ENCODE measurements at places on chromosomes 4 and X.

- no peak for DNase-seq
These were observed 886 bp upstream of the WWC2 start for GRCh38 chr4:183098019-183098722.

GRCh38 chrX:110410603-110411002, 52.0 kb downstream of the RTL9 start:
- DNase-seq = no peak

DNA sequence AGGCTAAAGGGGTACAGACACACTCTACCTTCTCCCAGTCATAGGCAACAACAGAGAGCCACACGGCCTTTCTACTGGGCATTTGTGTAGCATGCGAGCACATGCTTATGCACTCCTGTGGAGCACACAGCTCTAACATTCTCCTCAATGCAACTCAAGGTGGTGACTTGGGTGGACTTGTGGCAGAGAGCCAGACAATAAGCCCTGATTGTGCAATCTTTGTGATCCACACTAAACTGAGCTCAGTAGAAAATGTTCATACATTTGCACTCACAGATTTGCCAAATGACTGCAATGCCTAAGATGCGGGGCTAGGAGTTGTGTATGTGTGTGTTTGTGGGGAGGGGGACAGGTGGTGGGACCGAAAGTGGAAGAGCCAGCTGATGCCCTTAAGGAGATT, 31.4 kb upstream of the SETD7 start:
- DNase-seq = no peak

DNA sequence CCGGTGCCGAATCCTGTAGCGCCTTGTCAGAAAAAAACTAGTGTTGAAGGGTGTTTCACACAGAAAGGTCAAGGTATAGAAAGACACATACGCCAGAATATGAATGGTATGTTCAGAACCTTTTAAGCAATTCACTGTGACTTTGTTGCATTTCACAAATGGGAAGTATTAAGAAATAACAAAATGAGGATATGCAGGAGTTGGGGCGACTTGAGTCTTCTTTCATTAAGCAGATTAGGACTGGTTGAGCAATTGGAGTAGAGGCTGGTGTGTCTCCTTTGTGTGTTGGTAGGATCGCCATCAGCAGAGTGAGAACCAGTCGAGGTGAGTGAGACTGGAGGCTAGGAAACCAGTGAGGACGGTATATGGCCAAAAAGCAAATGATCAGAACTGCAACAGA, 1454.5 kb upstream of the TENM3 start:
- no peak for DNase-seq

DNA sequence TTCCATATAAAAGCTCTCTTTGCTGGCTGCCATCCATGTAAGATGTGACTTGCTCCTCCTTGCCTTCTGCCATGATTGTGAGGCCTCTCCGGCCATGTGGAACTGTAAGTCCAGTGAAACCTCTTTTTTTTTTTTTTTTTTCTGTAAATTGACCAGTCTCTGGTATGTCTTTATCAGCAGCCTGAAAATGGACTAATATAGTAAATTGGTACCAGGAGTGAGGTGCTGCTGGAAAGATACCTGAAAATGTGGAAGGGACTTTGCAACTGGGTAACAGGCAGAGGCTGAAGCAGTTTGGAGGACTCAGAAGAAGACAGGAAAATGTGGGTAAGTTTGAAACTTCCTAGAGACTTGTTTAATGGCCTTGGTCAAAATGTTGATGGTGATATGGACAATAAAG, 124.3 kb upstream of the AADAT start:
- no peak for DNase-seq

DNA sequence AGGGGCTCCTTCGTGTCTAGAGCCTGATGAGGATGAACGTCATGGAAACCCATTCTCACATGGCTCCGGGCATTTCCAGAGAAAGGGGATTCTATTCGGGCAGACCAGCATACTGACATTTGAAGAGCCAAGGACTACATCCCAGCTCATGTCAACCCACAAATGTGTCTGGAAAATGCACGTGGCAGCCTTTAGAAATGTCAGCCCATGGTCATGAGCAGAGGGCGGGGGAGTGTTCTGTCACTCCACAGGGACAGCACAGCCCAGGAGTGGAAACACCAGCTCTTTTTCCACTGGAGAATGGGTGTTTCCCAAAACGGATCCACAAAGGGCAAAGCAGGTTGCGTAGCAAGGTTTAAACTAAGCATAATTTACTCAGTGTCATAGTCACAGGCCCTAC, 207.0 kb downstream of the BCOR start:
- DNase-seq = no peak

- DNase-seq = no peak
These were observed 186.6 kb downstream of the SOX3 start for GRCh38 chrX:140318296-140318695.

DNA sequence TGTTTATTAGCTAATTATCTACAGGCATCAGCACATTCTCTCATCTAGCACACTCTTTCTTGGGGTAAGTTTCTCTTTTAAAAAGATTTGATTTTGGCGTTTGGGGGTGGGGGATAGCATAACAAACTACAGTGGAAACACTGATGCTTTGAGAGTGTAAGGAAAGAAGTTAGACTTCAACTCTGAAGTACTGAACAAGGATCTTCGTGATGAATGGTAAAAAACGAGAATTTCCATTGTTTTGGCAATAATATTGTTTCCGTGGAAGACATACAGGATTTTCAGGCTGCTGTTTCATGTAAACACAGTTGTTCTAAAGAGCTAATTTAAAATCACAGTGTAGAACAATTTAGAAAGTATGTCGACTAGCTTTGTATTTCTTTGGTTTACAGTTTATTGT, 451 bp downstream of the LPAR4 start:
- no peak for DNase-seq

- no peak for DNase-seq
These were observed 260.1 kb upstream of the EDNRA start for GRCh38 chr4:147220833-147221232.

- no peak for DNase-seq
These were observed 995.7 kb upstream of the PRKX start for GRCh38 chrX:4708970-4709760.

DNA sequence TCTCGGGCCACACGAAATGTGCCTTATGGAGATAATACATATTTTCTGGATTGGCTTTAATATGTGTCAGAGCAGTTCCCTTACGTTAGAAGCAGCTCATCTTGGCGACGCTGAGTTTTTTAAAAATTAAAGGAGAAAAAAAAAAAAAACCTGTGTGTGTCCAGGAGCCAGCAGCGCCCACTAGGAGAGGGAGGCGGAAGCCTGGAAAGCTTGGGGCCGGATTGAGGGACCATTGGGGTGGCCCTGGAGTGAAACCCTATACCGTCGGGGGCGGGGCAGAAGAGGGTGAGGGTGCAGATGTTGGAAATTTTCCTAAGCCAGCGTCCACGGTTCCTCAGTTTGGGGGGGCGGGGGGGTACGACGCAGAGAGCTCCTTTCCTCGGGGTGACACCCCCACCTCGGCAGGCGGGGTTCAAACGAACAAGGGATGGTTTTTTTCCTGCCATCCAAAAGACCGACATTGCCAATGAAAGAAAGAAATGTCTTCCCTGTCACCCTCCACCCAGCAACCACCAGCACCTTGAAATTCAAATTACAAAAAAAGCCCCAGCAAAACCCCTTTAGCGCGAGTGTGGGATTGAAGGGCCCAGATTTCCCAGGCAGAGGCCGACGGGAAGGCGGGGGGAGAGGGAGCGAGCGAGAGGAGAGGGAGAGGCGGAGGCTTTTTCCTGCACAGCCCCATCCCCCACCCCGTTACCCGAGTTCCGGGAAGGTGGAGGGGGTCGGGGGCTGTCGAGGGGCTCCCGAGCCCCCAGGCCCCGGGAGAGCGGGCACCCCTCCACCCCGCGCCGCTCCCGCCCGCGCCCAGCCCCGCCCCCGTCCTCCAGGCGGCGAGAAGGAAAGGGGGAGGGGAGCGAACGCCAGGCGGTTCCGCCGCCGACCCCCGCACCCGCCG, 859 bp downstream of the SMARCA1 start:
- peak; percentile 44 for DNase-seq

DNA sequence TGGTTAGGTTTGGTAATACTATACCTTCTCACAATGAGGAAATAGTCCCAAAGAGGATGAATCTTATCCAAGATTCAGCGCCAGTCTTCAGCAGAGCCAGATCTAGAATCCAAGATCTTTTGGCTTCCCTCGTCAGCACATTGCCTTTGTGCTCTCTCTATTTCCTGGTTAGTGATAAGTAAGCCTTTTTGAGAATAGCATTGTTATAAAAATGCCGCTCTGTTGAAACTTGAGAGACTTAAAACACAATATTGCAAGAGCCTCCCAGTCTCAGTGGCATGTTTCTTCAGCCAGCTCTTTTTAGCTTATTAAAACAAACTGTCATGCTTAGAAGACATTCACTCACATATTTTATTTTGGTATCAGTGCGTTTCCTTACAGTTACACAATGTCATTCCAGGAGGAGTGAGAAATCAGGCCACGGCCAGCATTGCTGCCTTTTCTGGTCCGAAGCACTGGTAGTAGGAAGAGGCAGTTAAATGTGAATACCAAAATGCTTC, 141.4 kb downstream of the KLHL8 start:
- no peak for DNase-seq

DNA sequence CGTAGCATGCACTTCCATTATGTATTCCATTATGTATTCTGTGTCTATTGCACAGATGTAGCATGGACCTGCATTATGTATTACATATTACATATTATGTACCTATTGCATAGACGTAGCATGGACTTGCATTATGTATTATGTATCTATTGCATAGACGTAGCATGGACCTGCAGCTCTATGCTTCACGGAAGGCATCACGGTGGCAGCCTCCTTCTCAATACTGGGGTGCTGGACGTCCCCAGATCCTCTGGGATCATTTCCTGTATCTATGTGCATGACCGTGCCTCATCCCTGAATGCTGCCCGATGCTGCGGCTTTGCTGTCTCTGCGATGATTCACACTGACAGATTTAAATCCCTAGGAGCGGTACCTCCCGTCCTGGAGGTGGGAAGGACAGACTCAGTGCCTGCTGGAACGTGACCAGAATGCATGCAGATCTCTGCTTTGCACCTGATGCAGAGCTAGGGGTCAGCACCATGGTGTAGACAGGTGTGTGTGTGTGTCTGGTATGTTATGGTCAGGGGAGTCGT, 317.5 kb downstream of the DHRSX start:
- DNase-seq = no peak

DNA sequence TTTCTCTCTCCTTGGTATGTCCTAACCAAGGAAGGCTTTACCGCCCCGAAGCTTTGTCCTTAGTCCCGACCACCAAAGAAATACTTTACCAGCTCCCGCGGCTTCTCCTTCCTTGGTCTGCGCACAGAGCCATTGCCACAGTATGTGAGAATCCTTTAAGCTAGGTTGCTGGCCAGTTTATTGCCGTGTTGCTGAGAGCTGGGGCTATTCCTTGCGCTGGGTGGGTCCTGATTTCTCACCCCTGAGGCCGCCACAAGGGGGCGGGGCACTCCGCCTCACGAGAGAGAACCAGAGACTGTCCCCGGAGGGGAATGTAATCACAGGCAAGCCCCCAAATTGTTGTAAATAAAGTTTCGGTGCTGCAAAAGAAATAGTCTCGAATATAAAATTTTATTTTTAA, 331.0 kb upstream of the PCDH10 start:
- DNase-seq = no peak

DNA sequence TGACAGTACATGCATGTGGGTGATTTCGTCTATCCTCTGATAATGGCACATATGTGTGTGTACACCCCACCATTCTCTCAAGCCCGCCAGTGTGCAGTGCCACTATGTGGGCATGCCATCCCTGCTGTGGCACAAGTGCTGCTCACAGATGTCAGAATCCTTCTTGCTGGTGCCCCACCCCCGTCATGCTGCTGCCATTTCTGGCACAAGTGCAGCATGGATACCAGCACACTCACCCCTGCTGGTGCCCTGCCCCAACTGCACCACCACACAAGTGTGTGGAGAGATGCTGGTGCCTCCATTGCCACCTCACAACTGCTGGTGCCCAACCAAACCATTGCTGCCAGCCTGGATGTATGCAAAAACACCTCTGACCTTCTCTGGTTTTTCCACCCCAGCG, 1133.8 kb downstream of the TECRL start:
- DNase-seq = no peak

DNA sequence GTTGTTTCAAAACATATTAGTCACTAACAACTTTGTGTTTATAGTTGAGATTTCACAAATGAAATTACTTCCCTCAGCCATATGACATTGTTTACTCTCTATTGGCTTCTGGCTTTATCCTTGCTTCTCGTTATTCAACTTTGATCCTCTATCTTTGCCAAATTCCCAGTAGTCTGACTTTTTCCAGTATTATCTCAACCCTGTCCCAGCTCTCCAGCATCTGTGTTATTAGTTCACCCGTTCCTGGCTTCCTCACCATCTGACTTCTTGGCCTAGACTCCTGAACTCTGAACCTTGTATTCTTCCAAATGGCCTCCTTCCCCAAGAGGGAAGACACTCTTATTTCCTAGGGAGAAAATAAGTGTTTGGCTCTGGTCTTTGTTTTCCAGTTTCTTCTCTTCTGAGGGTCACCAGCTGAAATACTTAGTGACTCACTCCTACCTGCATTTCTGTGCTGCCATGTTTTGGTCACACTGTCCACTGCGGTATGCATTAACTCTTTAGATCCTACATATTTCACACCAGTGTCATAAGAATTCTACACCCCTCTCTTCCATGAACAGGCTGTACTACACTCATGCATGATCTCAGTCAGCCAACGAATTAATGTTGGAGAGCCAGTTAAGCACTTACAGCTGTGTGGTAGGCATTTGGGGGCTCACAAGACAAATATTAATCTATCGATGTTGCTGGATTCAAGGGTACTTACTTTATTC, 17.0 kb upstream of the ARHGAP24 start:
- DNase-seq = no peak

- no peak for DNase-seq
These were observed 17.7 kb upstream of the GRIPAP1 start for GRCh38 chrX:49019599-49020249.

GRCh38 chr4:38056011-38056685, 96.0 kb downstream of the PTTG2 start:
- no peak for DNase-seq

GRCh38 chrX:20432048-20432447, 165.3 kb upstream of the RPS6KA3 start:
- no peak for DNase-seq

- no peak for DNase-seq
These were observed 2.6 kb downstream of the INTS6L start for GRCh38 chrX:135522878-135523693.

DNA sequence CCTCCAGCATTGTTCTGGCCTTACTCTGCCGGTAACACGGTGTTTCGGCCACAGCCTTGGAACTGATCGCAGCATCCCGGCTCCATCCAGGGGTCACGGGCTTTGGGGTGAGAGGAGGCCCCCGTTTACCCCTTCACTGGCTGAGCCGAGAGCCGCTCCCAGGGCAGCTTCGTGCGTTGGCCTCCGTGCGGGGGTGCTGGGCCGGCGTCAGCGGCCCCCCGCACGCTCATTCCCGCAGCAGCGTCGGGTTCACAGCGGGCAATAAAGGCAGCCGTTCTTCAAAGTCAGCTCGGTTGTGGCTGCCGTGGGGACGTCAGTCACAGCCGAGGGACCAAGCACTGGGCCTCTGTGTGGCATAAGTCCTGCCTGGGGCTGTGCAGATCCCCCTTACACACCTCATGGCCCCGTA, 25.3 kb upstream of the PLCXD1 start:
- no peak for DNase-seq

- DNase-seq = no peak
These were observed 21.2 kb upstream of the SLC7A11 start for GRCh38 chr4:138263247-138263816.

GRCh38 chr4:7772711-7773385, 166.8 kb downstream of the AFAP1 start:
- DNase-seq = no peak

Measured in renal cortex interstitium (tissue), 15 donors.